Stimulated activated CD8-positive, alpha-beta memory T cell treated with anti-CD3 and anti-CD28 coated beads, Interleukin-2, amount 100 ng/mL, for 48 hours (primary cell): ENCODE measurements at places on chromosomes 6 and 20.

DNA sequence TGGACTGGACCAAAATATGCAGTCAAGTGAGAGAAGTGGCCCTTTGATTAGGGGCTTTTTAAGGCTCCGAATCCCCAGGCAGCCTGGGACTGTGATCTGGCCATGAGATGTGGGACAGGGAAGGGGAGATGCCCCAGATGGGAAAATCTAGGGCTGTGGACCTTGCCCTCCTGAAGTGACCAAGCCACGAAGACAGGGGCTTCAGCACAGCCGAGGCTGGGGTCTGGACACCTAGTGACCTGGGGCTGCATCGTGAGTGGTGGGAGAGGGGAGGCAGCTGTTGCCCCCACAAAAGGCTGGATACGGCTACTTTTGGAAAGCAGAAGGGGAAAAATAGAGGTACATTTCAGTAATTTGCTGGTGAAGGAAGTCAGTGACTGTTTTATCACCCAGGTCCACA is 139.5 kb upstream of the SLC24A3 start:
- DNase-seq: no peak

GRCh38 chr20:965956-966355 is 36.2 kb downstream of the RSPO4 start:
- DNase-seq: no peak

DNA sequence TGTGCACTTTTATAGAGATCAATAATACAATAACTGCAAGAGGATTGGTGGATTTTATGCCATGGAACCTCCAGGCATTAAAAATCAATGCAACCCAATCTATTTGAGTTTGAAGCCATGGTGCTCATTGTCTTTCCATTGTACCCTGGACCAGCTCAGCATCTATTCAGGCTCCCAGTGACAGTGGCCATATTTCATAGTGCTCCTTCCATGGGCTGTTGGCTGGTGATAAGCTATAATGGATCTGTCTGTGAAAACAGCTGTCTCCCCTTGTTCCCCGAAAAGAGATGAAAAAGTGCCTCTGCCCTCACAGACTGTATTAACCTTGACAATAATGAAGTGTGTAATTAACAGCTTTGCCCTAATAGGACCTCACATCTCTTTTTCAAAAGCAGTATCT is 74.3 kb downstream of the LAMP5 start:
- no peak for DNase-seq

DNA sequence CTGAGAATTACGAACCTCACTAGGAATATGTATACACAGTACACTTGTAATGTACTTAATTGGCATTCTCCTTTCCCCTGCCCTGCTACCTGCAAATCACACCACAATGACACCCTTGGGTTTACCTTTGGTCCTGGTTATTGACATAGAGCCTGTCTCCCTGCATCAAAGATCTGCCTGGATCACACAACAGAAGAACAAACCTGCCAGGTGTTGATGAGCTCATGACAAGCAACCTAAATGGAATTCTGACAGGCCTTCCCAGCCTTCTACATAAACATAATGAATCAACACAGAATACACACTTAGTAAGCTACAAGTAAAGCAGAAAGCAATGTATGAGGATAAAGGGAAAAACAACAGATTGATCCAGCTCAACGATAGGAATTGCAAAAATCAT is 95.6 kb downstream of the HDGFL1 start:
- no peak for DNase-seq

- no peak for DNase-seq
These were observed 17.7 kb downstream of the SNPH start for GRCh38 chr20:1283522-1284510.

- no peak for DNase-seq
These were observed 32.4 kb upstream of the ENPP4 start for GRCh38 chr6:46097366-46097765.

- peak; percentile 50 for DNase-seq
These were observed 7.3 kb upstream of the ULBP2 start for GRCh38 chr6:149934249-149935156.

- DNase-seq: no peak
These were observed 621.9 kb upstream of the CITED2 start for GRCh38 chr6:139996253-139996834.

DNA sequence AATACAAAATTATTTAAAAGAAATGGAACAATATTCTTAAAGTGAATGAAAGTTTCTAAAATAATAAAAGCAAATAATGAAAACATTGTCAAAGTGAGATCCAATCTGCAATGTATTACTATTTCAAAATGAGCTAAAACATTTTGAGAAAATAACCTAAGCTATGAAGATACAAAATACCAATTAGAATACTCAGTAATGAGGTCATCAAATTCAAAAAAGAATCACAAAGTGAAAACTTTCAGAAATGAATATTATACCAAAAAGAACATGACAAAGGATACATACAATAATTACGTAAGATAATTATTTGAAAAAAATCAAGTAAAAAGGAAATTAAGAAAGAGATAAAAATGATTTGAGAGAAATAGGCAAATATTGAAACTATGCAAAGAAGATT is 634.5 kb downstream of the EYS start:
- DNase-seq: no peak

DNA sequence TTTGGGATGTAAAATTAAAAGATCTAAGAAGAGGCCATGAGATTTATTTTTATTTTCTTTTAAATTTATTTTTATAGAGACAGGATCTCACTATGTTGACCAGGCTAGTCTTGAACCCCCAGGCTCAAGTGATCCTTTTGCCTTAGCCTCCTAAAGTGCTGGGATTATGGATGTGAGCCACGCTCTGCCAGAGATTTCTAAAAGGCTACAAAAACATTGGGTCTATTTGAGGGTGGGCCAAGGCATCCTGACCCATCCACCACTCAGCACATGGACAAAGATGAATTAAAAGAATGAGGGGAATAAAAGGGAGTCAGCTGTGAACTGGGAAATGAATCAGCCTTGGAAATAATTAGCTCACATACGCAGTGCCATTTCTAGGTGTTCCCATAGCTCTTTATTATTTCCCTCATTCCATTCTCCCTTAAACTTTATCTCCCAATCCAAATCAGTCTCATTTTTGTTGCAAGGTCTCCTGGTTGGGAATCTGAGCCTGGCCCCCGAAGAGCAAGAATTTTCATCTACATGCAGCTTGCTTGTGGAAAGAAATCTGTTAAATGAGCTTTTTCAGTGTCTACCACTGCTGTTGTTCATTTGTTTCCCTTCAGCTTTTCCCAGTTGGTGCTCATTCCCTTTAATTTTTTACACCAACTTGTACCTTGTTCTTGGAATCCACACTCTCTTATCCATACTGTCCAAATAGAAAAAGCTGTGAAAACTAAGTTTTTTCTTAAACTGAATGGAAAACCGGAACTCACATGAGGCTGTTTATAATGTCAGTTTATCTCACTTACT is 66.9 kb downstream of the MKKS start:
- no peak for DNase-seq
